ENCODE measurements at places on chromosomes 2 and 18.
A peak's percentile ranks its signal among the peaks of the same experiment; 100 is the strongest.

- no peak for DNase-seq
These were observed 338.9 kb downstream of the CCDC85A start for GRCh38 chr2:56522605-56523089.

DNA sequence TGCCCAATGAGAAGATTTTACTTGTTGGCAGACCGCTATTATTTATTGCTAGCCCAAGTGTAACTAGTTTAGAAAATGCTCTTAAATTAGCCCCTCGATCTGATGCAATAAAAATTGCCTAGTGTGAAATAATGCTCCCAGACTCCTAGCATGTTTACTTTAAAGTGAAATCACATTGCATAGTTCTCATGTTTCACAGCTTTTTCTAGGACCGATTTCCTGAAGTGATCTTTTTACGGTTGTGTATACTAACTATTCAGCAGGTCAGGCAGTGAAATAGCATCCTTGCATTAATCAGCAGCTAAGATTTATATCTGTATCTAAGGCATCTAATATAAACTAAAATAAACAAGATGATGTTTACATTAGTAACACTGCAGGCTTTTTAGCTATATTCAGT lies 52.4 kb downstream of the PMS1 start:
- DNase-seq: no peak

DNA sequence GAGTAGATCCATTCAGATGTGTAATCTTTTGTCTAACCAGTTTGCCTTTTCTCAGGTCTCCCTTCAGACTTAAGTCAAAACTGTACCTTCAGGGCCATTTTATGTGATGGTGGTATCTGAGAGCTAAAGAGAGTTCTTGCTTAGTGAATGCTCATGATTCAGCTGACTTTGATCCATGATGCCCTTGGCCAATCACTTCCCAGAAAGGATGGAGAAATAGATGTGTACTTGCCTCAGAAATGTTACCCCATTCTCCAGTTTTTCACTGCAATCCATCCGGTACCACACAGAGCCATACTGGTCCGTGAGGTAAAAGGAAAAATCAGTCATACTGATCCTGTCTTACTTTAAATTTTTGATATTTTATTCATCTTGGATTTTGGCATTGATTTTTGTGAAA lies 234.8 kb upstream of the PIK3C3 start:
- no peak for DNase-seq

GRCh38 chr2:59249441-59250306 lies 1008.5 kb upstream of the FANCL start:
- no peak for DNase-seq

DNA sequence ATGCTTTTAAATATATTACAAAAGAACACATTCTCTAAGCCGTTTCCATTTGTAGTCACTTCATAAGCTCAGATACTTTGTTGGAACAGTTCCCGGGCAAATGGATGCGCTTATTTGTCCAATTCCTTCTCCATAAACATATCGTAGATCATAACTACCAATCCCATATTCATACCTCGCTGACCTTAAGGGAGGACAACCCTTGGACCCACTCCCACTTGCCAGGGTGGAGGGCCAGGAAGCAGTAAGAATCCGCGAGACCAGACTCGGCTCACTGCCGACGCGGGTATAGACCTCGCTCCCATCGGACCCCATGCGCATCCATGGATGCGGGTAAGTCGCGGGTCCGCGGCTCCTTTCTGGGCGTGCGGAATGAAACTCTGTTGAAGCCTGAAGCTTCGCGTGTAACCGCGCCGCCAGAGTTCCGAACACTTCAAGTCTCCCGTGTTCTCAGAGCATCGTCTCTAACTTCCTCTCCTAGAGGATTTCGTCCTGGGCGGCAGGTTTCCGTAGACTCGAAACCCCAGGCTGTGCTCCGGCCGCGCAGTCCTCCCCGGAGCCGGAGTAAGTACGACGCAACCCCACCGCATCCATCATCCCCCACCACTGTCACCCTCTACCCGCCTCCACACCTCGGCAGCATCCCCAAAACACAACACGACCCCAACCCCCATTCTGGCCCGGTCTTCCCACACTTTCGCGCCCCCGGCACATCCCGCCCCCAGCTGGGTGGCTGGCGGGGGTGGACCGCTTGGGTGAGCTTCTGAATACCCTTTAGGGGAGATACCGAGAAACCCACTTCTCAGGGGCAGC lies 1.1 kb downstream of the DSC3 start:
- DNase-seq: peak; percentile 39

DNA sequence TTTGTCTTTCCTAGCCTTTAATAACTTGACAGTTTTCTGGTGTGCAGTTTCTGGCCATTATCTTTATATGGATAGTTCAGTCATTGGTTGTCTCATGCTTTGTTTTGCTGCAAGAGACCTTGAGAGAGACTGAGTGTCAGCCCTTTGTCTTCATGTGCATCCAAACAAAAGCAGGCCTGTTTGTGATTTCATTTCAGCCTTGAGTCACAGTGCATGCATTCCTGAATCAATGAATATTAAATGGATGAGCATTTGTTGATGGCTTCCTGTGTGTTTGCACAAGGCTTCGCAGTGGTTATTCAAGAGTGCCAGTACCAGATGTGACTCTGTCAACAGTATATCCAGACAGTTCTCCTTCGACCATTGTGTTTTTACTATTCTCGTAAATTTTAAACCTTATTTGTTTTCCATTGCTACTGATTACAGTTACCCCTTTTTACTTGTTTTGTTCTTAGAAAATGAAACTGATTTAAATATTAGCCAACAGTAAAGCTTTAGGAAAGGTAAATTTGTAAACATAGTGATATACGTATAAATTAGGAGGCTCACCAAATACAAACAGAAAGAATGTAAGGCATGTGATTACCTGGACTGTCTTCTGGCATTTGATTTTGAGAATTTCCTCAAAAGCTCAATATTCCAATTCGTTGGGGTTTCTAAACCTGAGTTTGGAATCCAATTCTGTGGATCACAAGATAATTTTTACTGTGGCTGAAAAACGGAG lies 319.8 kb downstream of the CTNNA2 start:
- DNase-seq: no peak

DNA sequence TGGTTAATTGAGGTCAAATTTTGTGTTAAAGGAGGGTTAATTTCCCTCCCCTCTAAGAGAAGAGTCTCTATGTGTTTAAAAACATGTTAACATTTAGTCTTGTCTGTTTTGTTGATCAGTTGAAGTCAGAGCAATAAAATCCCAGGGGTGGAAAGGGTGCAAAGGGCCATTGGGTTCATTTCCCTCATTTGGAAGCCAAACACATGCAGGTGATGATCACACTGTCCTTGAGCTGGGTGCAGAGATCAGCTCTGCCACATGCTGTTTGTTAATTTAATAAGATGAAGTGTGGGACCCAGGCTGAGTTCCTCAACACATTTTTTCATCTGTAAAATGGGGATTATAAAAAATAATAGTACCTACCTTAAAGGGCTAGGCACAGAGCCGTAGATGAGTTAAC lies 260.9 kb downstream of the LPIN1 start:
- DNase-seq: no peak

GRCh38 chr18:24656551-24657443 lies 196.4 kb downstream of the HRH4 start:
- no peak for DNase-seq

DNA sequence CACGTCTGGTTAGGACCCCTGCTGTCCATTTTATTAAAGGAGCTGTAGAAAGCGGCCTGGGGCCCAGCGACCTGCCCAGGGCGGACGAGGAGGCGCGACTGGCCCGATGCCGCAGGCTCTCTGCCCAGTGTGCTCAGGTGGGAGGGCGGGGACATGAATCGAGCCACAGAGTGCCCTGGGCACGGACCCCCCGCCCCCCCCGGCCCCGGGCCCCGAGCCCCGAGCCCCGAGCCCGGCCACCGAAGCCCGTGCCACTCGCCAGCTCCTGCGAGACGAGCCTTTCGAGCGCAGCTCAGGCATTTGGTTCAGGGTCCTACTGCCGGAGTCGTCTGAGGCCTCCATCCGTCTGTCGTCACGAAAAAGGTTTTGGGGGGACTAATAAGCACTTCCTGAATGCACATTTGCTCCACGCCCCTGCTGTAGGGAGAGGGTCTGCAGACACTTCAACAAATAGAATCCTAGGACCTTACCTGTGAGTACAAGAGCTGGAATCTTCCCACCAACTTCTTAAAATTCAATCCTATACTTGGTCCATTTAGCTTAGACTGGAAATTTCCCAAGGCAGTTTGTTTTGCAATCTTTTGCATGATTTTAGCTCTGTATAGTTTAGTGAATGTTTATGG lies 602 bp upstream of the ADAM17 start:
- DNase-seq: peak; percentile 42

DNA sequence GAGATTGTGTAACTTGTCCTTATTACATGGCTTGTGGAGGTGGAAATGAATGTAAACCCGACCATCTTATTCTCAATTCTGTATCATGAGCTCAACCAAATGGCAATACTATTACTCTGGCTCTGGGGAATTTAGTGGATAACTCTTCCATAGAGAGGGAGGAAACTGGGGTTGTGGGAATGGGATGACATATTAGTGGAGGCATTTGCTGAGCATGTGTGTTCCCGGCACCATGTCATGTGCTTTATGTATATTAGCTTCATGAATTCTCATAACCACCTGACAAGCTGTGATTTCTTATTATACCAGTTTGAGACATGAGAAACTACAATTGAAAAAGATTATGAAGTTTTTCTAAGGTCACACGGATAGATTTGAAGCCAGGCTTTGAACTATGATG lies 112.8 kb upstream of the TMEFF2 start:
- DNase-seq: no peak

GRCh38 chr2:158835431-158835830 lies 40.3 kb downstream of the DAPL1 start:
- no peak for DNase-seq

DNA sequence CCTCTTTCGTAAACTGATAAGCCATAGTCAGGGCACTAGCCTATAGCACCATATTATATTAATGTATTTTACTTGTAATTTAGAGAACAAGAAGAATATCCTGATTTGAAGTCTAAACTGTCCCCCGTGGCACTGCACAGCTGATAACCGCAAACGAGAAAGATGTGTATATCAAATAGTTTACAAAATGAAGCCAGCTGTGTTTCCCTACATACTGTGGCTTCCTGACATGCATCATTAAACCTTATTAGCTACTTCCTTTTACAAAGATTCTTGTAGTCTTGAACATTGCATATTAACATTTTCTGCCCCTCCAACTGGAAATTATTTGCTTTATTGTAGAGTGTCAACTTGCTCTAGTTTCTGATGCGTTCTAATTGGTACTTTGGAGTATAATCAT lies 153.5 kb upstream of the NFATC1 start:
- no peak for DNase-seq

GRCh38 chr2:239876948-239877289 lies 148.2 kb downstream of the NDUFA10 start:
- no peak for DNase-seq
